Activated CD4-positive, alpha-beta T cell treated with anti-CD3 and anti-CD28 coated beads, Interleukin-2, amount 10 ng/mL, durations not matched to agents 7 days and 5 days (primary cell): ENCODE measurements at places on chromosomes 6 and 20.
A peak's percentile ranks its signal among the peaks of the same experiment; 100 is the strongest.

DNA sequence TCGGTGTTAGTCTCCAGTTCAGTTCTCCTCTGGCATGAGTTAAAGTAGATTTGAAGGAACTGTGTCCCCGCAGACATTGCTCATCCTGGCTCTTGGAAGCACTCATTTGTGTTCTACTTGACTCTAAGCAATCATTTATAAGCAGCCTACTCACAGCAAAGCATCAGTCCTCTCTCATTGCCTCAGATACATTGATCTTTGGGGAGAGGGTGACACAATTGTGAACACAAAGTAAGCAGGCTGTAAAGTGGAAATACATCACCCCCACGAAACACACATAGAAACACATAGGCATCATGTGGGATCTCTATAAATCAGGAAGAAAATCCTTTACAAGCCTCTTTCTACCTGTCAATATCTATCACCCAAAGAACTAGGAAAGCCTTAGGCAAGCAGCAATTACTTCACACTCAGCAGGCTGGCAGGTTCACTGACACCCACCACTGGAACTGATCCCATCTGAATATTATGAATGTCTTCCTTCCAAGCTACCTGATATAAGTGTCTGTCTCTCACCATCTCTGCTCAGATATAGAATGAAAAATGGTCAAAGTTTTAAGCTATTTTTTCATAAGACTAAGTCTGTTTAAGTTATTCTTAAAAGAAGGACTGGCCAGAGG is 675.8 kb downstream of the HACE1 start:
- no peak for DNase-seq

GRCh38 chr6:140276133-140276532 is 901.7 kb upstream of the CITED2 start:
- no peak for DNase-seq

GRCh38 chr6:98984121-98984520 is 36.4 kb upstream of the FBXL4 start:
- no peak for DNase-seq

GRCh38 chr6:70684794-70685493 is 17.3 kb downstream of the SMAP1 start:
- no peak for DNase-seq

DNA sequence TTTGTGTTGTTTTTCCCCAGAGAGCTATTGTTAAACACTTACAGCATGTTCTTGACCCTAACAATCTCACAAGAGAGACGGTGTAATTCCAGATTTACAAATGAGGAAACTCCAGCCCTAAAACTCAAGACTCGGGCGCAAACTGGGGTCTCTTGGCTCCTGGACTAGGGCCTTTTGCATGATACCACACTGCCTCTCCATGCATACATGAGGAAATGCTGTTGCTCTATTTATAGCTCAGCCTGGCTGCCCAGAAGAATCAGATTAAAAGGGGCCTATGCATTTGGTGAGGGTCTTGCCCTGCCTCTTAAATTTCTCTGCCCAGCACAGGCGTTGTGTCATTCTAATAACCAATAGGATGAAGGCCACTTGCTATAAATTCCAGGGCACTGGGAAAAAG is 30.5 kb upstream of the SNRPB2 start:
- no peak for DNase-seq

- no peak for DNase-seq
Measured at GRCh38 chr6:37799263-37799644, 20.3 kb upstream of the ZFAND3 start.

DNA sequence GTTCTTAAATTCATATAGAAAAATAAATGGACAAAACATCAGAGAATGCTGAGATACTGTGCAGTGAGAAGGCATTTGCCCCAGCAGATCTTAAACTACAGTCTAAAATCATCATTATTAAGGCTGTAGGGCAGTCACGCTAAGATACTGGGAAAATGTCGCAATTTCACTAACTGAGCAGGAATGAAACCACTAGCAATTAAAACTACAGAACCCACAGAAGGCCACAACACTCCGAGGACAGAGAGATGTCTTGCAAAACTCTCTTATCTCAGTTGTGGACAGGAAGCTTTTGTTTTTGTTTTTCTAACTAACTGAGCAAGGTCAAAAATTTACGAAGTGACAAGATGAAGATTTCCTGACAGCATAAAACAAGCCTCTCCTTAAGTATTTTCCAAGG is 18.2 kb downstream of the GNAS-AS1 start:
- no peak for DNase-seq

DNA sequence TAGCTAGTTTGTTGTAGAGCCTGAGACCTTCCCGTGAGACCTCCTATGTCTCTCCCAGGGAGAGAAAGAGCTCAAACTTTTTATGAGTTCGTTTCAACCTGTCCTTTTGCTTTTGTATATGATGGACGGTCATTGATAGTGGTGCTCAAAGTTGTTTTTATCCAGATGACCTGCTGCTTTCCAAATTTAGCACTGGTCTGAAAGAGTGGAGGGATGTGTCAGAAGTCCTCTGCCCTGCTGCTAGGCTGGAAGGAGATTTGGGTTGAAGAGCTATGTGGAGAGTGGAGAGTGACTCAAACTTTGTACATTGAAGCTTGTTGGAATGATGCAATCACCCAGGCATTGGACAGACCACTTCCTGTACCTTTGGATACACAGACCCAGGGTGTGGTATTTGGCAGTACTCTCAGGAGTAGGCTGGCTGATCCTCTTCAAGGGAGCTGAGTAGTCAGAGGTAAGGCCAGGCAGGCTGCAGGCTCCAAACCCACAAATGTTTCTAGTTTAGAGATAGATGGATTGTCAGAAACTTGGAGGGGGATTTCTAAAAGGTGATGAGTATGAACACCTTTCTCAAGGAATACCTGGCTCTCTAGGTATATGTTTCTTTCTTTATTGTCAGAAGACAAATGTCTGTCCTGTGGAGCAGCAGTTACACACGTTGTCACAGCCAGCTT is 49.4 kb upstream of the RREB1 start:
- no peak for DNase-seq

DNA sequence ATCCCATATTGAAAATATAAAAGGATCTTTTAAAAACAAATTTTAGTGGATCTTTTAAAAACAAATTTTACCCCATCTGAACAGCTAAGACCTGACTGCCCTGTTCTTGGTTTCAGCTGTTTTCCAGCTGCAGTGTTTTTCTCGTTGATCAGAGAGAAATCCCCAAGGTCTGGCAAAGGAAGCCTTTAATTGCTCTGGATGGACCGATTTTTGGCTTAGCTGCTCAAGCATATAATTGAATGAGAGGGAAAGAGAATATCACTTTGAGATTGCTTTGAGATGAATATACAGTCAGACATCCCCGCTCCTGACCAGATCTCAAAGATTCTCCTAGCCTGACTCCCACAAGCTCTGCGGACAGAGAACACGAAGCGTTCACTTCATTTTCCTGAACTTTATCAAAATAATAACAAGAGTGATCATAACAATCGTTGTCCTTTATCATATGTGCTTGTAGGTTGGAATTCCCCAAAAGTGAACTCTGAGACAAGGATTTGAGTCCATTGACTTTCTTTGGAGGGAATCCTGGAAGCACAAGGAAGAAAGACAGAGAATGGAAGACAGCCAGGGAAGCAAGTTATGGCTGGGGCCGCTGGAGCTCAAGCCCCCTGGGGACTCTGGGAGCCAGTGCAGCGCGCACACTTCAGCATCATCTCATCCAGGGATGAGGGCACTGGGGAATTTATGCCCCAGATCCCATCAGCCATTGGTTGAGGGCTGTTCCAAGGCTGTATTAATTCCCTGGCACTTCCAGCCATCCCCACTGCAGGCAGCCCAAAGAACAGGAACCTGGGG is 101.3 kb downstream of the SNX5 start:
- no peak for DNase-seq

- no peak for DNase-seq
Measured at GRCh38 chr6:46056906-46057529, 41.4 kb upstream of the CLIC5 start.

DNA sequence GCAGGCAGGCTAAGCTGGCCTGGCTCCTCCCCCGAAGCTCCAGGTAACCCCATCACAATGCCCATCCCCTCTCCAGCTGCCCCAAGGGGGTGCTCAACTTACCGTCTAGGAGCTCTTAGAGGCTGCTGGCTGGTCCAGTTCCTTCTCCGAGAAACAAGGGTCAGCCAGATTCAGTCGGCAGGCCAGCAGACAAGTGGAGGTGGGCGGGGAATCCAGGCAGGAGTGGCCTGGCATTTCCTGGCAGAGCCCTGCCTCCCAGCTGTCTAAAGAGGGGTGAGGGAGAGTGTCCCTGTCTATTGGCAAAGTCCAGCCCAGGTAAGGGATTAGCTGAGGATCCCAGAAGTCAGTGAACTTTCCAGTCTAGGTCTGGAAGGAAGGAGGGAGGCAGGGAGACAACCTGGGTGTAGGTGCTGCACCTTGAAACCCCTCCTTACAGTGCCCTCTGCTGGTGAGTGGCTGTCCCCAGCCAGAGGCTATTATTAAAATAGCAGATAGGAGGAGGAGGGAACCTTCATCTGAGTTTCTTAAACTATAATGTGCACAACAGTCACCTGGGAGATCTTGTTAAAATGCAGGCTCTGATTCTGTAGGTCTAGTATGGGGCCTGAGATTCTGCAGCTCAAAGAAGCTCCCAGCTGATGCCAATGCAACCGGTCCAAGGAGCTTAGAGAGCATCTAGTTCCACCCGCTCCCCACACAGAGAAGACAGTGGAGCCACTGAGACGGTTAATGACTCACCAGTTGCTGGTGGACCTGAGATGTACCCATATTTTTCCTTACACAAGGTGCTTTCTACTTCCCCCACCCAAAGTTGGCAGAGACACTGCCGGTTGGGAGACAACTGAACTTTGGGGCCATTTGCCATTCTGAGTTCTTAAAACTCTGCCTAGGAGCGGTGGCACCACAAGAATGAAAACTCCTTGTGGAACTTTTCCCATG is at the start of gene UNC5CL:
UNC5CL (minus strand) TSS at position 162 of the 939 bp plus-strand sequence. CDS start 4,147 bp downstream, outside the sequence.
- DNase-seq, result peak; percentile 81

DNA sequence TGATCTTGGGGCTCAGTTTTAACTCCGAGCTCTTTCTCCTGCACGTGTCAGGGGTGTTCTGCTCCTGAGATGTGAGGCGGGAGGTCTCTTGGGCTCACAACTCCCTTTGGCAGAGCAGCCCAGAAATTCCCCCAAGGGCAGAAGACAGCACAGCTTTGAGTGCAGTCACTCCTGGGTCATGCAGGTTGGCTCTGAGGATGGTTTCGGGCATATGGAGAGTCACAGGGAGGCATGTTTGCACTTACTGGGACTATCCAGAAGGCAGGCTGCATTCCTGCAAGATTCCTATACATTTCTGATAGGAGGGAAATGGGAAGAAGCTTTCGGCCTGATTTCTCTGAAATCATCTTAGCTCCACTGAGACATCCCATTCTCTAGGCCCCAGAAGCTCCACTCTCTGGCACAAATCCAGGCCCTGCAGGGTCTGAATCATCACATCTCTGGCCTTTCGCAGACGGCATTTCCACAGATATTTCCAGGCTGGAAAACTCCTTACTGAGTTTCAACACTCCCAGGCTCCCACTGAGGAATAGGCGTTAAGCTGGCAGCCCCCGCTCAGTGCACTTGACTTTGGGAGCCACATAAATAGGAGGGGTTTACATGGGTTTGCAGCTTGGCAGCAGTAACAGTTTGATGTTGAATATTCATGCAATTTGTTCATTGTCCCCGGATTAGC is 39.7 kb downstream of the AGPAT4 start:
- DNase-seq, result no peak

- no peak for DNase-seq
Measured at GRCh38 chr20:38260378-38261053, at the start of gene KIAA1755. Gene KIAA1755 (minus strand): TSS chr20:38260735. CDS start chr20:38260500, 235 bp downstream.

DNA sequence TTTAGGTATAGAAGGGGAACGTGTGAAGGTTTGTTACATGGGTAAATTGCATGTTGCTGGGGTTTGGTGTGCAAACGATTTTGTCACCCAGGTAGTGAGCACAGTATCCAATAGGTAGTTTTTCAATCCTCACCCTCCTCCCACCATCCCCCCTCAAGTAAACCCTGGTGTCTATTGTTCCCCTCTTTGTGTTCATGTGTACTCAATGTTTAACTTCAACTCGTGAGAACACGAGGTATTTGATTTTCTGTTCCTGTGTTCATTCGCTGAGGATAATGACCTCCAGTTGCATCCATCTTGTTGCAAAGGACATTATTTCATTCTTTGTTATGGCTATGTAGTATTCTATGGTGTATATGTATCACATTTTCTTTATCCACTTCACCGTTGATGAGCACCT is 11.6 kb upstream of the VNN1 start:
- DNase-seq, result no peak

DNA sequence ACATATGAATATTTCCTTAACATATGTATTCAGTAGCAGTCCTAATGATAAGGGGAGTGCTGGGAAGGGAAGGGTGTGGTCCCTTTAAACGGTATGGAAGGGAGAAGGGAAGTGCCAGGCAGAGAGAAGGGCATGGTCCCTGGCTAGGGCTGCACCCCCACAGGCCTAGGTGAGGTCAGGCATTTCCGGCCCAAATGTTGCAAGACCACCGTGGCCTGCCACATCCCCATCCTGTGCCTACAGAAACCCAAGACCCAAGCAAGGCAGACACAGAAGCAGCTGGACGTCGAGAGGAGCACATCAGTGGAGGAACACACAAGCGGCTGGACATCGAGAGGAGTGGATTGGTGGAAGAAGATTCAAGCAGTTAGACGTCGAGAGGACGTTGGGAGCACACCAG is 5.9 kb downstream of the RRAGD start:
- no peak for DNase-seq

DNA sequence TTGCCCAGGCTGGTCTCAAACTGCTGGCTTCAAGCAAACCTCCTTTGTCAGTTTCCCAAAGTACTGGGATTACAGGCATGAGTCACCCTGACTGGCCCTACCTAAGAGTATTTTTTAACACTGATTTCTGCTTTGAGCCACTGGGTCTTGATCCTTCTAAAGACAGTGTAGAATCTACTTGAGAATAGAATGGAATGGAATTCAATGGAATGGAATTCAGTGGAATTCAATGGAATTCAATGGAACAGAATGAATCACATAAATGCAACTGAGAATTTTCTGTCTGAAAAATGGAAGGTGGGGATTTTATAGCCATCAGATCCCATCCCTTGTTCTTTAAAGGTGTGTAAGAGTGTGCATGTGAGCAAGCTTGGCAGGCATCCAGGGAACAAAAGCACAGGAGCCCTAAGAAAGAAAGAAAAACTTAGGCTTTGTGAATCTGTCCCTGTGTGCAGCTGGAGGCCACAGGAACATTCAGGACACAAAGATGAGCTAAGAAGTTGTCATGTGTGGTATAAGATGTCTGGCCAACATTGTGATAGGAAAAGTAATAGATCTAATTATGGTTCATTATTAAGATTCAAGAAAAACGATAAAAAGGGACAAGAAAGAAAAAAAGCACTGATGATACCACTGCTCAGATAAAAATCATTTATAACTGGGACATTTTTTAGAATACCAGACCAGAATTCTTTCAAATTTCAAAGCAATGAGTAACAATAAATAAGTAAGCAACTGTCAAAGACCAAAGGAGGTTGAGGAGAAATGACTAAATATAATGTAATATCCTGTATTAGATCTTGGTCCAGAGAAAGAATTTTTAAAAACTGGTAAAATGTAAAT is 681.0 kb upstream of the GJE1 start:
- no peak for DNase-seq
